Hepatic stellate cell (primary cell): ENCODE measurements at places on chromosomes 4 and X.

DNA sequence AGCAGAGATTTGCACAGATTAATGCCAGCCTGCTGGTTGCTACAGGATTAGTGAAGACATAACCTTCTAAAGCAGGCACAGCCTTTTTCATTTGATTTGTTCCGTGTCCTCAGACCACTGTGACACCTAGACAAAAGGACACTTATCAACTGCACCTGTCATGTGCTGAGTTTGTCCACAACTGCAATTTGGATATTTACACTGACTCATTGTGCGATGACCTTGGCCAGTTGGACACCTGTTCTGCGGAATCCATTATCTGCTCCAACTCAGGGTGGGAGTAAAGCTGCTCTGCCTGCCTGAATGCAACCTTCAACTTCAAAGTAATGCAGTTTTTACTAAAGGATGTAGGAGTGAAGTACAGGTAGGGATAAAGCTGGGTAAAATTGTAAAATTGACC is 4.1 kb upstream of the NR0B1 start:
- no peak for DNase-seq

- DNase-seq: no peak
Observed at GRCh38 chr4:81723927-81724587, 252.3 kb upstream of the RASGEF1B start.

DNA sequence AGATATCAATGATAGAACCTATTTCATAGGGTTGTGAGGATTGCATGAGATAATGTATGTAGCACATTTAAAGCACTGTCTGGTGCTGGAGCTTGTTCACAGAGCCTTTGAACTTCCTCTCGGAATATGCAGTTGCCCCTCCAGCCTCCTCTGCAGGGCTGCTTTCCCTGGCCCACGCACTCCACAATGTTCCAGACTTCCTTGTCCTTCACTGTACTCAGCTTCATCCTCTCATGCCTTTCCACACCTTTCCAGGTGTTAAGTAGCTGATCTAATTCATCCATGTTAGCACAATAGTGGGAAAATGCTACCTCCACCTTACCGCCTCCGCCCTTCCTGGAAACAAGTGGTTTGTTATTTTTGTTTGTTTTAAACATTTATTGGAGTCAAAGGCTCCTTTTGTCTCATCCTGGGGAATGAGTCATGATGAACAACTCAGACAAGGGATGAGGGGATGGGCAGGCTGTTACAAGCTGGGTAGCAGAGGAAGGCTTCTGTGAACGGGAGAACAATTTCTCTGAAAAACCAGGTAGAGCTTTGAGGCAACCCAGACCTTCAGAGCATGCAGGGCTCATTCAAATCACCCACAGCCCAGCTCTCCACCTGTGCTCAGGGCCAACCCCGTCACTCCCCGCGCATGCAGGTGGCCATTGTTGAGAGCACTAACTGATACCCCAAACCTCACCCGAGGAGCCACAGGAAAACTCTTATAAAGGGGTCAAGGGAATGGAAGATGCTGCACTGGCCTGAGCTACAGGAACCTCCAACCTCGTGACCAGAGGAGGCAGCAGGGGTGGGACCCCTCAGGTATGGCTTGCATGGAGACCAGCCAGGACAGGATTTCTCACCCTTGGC is 84.9 kb upstream of the TBL1X start:
- DNase-seq: peak; percentile 24

- DNase-seq: peak; percentile 29
Observed at GRCh38 chr4:15318621-15319348, 109.0 kb upstream of the C1QTNF7 start.

DNA sequence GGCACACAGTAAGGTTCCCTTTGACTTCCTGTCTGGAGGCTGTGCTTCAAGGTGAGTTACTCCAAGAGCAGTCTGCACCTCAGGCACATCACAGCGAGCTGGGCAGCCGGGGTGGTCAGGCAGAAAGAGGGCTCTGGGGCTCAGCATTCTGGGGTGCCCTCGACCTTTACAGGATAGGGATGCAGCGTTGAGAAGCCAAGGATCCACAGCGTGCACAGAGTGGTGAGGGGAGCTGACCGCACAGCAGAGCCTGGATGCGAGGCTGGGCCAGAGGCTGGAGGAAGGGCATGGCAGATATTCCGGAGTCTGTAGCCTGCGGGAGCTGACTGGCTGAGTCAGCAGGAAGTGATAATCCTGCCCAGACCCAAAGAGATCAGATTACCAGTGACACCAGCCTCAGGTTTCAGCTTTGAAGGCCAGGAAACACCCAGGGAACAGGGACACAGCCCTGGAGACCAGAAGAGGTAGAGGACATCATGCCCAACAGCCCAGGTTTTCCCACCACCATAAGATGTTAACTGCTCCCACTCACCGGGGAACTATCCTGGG is 38.4 kb upstream of the PDLIM3 start:
- peak; percentile 32 for DNase-seq

- no peak for DNase-seq
Observed at GRCh38 chrX:137428766-137429591, 136.9 kb upstream of the ZIC3 start.

DNA sequence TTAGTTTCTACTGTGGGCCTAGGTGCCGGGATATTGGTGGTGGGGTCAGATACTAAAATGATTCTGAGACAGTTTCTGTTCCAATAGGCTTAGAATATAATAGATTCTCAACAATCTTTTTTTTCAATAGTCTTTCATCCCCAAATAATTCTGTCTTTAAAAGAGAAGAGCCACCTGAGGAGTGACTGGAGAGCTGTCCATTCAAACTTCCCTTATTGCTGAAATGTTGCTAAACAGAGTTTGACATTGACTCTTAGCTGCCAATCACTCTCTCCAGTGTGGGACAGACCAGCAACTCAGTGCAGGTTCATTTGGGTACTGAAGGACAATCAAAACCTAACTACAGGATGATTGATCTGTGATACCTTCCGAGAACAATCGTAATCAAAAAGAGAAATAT is 12.4 kb upstream of the ADH7 start:
- DNase-seq: no peak

DNA sequence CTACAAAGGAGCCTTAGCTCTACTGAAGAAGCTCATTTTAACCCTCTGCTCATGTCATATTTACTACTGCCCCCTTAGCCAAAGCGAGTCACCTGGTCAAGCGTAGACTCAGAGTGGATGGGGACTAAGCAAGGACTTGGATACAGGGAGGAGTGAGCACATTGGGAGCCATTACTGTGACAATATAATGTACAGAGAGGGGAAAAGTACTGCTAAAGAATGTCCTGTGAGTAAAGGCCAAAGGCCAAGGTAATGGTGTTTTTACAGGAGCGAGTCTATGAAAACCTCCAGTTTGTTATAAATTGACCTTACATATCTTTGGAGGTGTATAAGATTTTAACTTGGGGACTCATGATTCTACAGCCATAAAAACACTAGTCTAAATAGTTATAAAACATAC is 10.6 kb upstream of the GK start:
- no peak for DNase-seq
